ENCODE measurements at places on chromosomes 12 and 14.
A peak's percentile ranks its signal among the peaks of the same experiment; 100 is the strongest.

DNA sequence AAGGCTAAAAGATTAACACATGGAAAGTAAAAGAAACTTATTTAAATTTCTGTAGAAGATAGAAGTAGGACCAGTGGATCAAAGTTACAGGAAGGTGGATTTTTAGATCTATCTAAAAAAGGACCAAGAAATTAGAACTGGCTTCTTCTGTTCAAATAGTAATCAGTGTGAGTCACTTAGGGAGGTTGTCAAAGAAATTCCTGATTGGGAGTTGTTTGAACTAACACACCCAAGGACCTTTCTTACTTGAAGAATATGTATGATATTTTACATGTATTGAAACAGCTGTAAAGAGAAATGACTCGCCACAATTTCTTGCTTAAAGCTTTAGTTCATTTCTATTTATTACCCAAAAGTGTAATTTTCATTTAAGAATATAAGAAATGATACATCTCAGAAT, 256.9 kb downstream of the RAD51B start:
- DNase-seq = no peak

DNA sequence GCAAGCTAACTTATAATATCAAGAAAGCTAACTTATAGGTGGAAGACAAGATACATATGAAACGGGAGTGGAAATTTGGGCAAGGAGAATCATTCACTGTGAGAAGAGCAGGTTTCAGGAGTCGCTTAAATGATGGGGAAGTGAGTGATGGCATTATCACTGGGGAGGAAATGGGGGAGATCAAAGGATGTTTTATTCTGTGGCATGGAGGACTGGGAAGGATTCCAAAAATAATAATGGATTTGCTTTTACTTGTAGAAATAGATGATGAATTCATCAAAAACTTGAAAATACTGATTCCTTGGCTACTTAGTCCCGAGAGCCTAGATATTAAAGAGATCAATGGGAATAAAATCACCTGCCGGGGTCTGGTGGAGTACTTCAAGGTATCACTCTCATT, 47.8 kb downstream of the SAV1 start:
- no peak for DNase-seq

DNA sequence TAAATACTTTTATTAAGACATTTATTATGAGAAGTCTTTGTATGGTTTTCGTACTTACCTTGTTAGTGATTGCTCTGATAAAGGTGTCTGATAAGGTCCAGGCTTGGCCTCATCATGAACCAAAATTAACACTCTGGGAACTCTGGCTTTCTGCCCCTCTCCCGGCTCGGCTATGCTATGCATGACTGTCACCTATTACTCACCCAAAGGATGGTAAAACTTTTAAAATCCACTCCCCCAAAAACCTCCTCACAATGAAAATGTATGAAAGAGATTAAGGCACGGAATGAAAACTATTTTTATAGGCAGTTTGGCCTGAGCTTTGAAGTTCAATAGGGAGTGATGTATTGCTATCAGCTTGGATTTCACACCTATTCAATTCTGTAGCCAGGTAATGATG, 217.3 kb upstream of the TBX3 start:
- DNase-seq = no peak

GRCh38 chr12:27711317-27711682, 668 bp downstream of the MRPS35 start:
- no peak for DNase-seq

DNA sequence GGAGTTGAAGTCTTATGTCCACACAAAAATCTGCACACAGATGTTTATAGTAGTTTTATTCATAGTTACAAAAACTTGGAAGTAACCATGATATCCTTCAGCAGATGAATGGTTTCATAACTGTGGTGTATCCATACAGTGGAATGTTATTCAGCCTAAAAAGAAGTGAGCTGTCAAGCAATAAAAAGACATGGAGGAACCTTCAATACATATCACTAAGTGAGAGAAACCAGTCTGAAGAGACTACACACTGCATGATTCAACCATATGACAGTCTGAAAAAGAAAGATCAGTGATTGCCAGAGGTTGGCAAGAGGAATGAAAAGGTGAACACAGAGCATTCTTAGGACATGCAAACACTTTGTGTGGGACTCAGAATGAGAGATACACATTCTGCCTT, 18.6 kb upstream of the IFNG start:
- no peak for DNase-seq

DNA sequence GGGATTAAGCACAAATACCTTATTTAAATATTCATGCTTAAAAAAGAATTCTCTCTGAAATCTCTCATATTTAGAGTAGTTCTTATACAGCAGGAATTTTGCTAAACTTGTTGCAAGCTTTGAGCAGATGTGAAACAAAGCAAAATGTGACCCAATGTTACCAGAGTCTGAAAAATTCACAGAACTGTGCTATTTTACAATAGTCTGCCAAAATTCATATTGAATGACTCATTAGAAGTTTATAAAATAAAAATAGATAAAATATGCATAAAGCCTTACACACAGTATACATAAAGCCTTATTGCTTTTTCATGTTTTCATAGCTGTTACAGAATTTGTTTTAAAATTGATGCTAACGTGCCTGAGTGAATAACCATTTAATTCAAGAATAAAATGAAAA, 17.8 kb upstream of the RHOJ start:
- DNase-seq = no peak

GRCh38 chr12:122003651-122004611, 17.8 kb upstream of the BCL7A start:
- no peak for DNase-seq

DNA sequence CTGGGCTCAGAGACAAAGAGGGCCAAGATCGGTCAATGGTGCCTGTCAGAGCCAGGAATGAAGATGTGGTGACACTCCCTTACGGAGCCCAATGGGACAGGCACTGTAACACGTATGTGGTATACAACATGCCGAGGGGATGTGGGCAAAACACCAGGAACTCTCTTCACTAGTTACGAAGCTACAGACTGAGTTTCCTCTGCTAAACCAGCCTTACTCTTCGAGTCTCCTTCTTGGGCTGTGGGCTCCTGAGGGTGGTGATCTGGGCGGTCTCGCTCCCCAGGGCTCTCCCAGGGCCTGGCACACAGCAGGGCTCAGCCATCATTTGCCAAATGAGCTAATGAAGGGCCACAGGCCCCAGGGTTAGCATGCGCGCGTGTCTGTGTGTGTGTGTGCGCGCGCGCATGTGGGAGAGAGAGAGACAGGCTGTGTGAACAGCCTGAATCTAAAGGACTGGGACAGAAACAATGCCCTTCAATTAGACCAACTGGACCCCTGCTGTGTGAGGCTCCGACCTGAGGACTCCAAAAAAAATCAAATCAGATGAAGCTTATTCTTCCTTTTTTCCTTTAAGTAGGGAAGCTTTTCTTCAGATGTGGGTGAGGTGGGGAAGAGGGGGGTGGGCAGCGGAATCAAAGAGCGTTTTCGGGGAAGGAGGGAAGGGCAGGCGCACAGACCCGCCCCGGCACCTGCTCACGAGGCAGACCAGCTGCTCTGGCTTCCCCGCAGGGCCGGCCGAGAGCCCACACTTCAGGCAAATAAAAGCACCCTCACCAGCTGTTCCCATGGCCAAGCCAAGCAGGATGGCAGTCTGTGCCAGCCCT, 42.5 kb downstream of the CCDC88C start:
- peak; percentile 36 for DNase-seq

- no peak for DNase-seq
These were observed 71.4 kb upstream of the HIF1A start for GRCh38 chr14:61623927-61624326.

GRCh38 chr12:88996200-88996788, 356.0 kb downstream of the DUSP6 start:
- no peak for DNase-seq

GRCh38 chr12:76216585-76217472, 131.4 kb downstream of the BBS10 start:
- DNase-seq = no peak

- no peak for DNase-seq
These were observed 25.9 kb upstream of the ISM2 start for GRCh38 chr14:77524536-77524935.

GRCh38 chr14:57864659-57865058, 1.2 kb downstream of the SLC35F4 start:
- DNase-seq = no peak

DNA sequence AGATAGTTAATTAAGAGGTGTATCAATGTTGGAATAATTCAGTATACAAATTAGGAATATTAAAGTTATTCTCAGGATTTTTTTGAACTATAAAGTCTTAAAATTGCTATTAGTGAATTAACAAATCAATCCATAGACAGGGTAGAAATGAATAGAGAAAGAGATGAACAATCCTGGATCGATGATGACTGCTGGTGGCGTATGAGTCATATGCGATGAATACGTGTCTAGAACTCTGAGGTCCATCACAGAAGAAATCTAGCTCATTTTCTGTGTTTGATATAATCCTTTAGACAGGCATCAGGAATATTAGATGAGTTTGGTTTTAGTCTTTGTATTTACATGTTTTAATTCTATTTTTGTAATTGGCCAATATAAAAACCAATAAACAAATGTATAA, 85.4 kb upstream of the RTL1 start:
- no peak for DNase-seq

DNA sequence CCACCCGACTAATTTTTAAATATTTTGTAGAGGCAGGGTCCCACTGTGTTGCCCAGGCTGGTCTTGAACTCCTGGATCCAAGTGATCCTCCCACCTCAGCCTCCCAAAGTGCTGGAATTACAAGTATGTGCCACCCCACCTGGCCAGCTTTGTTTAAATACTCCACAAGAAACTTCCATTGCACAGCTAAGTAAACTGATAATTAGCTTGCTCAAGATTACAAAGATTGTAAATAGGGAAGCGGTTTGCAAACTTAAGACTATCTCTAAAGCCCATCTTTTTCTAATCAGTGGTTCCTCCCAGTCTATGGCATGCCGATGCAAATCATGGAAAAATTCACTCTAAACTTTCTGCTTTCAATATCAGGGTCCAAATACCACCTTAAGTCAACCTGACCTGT, 9.7 kb downstream of the SLC7A8 start:
- DNase-seq = no peak

DNA sequence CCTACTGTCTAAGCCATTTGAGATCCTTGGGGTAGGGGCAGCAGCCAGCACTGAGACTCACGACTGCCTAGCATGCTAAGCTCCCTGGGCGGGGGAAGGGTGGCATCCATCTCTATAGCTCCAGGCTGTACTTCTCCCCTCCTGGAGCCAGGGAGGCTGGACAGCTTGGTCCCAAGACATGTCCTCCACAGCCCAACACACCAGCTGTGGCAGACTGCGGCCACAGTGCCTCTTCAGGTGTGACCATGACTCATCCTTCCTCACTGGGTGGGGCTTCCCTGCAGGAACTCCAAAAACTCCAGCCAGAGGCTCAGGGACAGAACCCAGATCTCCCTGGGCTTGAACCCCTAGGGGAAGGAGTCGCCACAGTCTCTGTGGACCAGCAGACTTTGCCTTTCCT, 193.9 kb downstream of the GPHN start:
- no peak for DNase-seq

DNA sequence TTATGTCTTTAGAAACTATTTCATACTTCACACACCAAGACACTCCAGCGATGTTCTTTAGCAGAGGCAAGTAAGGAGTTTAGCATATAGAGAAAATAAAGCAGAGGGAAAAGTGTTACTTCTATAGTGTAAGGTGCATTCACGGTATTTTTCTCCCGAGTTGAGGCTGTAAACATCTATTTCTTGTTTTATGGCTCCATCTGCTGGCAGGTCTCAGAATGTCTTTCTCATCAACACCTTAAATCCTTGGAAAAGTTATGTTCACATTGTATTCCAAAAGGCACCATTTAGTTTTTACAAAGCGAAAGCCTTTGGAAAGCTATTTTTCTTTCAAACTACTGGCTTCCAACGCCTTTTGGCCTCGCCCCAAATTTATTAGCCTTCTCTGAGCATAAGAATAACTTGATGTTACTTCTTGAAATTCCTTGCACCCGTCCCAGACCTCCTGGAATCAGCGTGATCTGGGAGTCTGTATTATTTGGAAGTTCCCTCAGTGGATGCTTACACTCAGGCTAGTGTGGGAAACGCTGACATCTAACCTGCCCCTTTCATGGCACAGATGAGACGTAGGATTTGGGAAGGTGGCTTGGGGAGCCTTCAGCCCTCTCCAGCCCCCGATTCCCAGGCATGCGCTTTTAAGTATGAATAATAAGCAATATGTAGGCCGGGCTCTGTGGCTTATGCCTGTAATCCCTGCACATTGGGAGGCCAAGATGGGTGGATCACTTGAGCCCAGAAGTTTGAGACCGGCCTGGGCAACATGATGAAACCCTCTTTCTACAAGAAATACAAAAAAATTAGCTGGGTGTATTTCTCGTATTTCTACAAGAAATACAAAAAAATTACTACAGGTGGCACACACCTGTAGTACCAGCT, 1.9 kb upstream of the PIWIL1 start:
- no peak for DNase-seq

- DNase-seq = no peak
These were observed 15.0 kb upstream of the ORAI1 start for GRCh38 chr12:121611306-121611705.

DNA sequence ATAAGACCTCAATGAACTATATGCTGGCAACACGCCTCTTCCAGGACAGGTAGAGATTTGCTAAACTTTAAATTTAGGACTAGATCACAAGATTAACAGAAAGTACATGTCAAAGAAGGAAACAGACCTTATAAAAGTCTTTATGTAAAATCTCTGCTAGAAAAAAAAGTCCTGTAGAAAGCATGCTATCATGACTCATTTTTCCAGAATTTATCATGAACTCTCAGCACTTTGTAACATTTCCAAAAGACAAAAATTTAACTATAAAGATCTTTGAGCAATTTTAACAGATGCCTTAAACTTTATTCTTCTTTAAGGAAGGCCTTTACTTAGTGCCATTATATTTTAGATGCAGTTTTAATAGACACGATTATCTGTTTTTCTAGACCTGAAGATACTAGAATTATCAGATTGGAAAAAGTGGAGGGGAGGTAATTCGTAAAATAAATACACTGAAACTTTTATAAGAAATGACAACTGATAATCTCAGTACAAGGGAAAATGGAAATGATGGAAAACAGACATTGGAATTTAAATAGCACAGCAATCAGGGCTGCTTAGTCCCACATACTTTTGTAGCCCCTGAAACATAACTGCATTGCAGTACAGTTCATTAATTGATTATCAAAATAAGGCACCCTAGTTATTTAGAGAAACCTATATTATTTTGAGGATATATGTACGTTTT, 92.0 kb downstream of the TTLL5 start:
- DNase-seq = no peak

GRCh38 chr12:109518820-109519665, 41.6 kb downstream of the UBE3B start:
- DNase-seq = peak; percentile 54

GRCh38 chr14:77009014-77009413, 19.5 kb downstream of the IRF2BPL start:
- DNase-seq = no peak

DNA sequence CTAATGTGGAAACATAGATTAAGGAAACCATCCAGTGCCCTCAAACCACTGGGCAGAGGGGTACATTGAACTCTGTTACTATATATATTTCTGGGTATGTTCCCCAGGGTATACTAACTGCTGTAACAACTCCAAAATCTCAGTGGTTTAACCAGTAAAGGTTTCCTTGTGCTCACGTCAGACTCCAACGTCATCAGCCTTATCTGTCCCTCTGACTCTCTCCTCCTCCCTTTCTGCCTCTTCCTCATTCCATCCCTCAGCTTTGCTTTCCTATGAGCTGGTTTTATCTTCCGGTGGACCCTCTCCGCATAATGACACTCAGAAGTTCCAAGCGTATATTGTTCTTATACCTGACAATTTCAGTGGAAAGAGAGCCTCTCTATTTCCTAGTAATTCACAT, 21.2 kb upstream of the SMCO2 start:
- DNase-seq = no peak

GRCh38 chr14:32427726-32428528, 98.8 kb downstream of the AKAP6 start:
- DNase-seq = no peak
